ENCODE measurements at places on chromosomes 2 and 18. TPM values are rescaled to one million over a fixed set of nuclear protein-coding genes. Genes with fewer than 3 reads are reported as not detected.

The SLC38A11 gene
- not detected for total RNA-seq

The DES gene
- not detected for total RNA-seq

The ECEL1 gene
- total RNA-seq, result not detected

DNA sequence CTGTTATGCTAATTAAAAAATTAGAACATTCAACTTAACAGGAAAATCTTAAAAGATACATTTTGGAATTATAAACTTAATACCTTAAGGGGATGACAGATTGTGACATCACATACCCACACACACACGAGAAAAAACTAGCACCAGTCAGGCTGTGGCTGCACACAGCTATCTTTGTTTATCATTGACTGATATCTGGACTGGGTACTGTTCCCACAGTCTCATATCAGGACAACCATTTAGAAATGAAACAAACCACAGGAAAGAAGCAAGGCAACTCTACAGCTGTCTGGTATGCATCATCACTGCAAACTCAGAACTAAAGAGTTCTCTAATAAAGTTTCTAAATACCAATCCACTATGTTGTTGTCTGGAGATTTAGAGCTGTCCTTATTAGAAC lies 210.9 kb upstream of the SMAD7 start:
- no peak overlapping the region for H3K27ac ChIP-seq
- no peaks in the 10 kb centered on the region for H3K27me3 ChIP-seq
- H3K36me3 ChIP-seq, result no peaks in the 10 kb centered on the region
- DNase-seq, result no peak
- H3K4me1 ChIP-seq, result no peaks in the 10 kb centered on the region
- no peak overlapping the region for H3K4me3 ChIP-seq

- H3K36me3 ChIP-seq, result no peaks in the 10 kb centered on the region
- H3K27ac ChIP-seq, result no peak overlapping the region
- no peak for DNase-seq
- H3K4me3 ChIP-seq, result no peak overlapping the region
- H3K27me3 ChIP-seq, result no peaks in the 10 kb centered on the region
Observed at GRCh38 chr2:240300261-240300821, 135.1 kb upstream of the GPC1 start.

GRCh38 chr18:47627030-47627429 lies 303.4 kb downstream of the SMAD2 start:
- no peaks in the 10 kb centered on the region for H3K27me3 ChIP-seq
- no peak overlapping the region for H3K27ac ChIP-seq
- no peak for DNase-seq
- no peaks in the 10 kb centered on the region for H3K4me1 ChIP-seq
- no peak overlapping the region for H3K4me3 ChIP-seq
- H3K36me3 ChIP-seq, result no peaks in the 10 kb centered on the region

GRCh38 chr2:109695290-109695689 lies 81.1 kb downstream of the SOWAHC start:
- H3K4me1 ChIP-seq, result peaks cover 35% of the 10 kb centered on the region
- no peaks in the 10 kb centered on the region for H3K27me3 ChIP-seq
- no peak for DNase-seq
- no peaks in the 10 kb centered on the region for H3K36me3 ChIP-seq
- no peak overlapping the region for H3K4me3 ChIP-seq

GRCh38 chr2:22867973-22868372 lies 517.0 kb upstream of the KLHL29 start:
- H3K4me1 ChIP-seq, result no peaks in the 10 kb centered on the region
- H3K4me3 ChIP-seq, result no peak overlapping the region
- no peak for DNase-seq

GRCh38 chr2:134917360-134917865 lies 1.2 kb upstream of the CCNT2 start:
- DNase-seq, result no peak
- peaks cover 17% of the 10 kb centered on the region for H3K36me3 ChIP-seq
- H3K27ac ChIP-seq, result peak overlapping the region; percentile 67
- peaks cover 8% of the 10 kb centered on the region for H3K4me1 ChIP-seq

DNA sequence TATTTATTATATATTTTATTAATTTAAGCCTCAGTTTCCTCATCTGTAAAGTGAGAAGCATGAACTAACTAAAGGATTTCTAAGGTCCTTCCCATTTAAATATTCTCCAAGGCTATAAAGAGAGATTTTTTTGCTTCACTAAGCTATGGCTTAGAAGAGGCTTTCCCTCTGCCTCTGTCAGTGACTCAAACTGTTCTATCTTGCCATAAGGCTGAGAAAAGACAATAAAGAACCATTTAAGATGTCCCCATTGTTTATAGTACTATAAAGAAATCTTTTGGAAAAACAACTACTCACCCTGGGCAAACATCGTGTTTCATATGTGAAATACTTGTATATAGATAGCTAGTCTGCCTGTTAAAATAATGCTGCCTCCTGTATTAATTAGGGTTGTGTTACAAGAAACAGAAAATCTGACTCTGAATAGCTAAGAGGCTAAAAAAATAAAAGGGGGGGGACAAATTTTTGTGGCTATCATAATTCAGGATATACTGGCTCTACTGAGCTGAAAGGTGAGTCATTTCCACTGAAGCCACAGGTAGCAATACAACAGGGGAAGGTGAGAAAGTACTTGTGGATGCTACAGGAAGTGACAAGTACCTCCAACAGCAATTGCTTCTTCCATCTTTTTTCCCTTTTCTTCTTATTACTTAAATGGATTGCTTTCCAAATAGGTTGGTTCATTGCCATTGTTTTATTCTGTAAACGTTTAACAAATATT lies 25.4 kb downstream of the EPHA4 start:
- no peaks in the 10 kb centered on the region for H3K27me3 ChIP-seq
- DNase-seq, result no peak
- no peak overlapping the region for H3K27ac ChIP-seq
- H3K4me1 ChIP-seq, result no peaks in the 10 kb centered on the region
- H3K4me3 ChIP-seq, result no peak overlapping the region

- no peaks in the 10 kb centered on the region for H3K36me3 ChIP-seq
- DNase-seq, result no peak
- no peak overlapping the region for H3K4me3 ChIP-seq
- H3K27ac ChIP-seq, result no peak overlapping the region
- H3K27me3 ChIP-seq, result no peaks in the 10 kb centered on the region
Observed at GRCh38 chr2:212882626-212883025, 268.8 kb downstream of the IKZF2 start.

DNA sequence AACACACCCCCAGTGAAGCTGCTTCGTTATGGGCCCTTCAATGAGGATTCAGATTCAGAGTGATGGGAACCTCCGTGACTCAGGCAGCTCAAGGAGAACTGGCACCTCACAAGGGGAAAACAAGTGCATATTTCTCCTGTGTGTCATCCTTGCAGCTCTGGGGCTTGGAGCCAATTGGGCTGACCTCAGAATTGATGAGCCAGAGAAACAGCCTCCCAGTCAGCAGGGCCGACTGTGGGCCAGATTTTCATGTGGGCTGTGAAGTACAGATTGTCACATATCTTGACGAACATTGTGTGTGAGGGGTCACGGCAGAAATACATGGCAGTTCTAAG lies 189.6 kb upstream of the SP5 start:
- peaks cover 39% of the 10 kb centered on the region for H3K4me1 ChIP-seq
- H3K4me3 ChIP-seq, result no peak overlapping the region
- peak overlapping the region; percentile 84 for H3K27ac ChIP-seq
- H3K36me3 ChIP-seq, result no peaks in the 10 kb centered on the region

DNA sequence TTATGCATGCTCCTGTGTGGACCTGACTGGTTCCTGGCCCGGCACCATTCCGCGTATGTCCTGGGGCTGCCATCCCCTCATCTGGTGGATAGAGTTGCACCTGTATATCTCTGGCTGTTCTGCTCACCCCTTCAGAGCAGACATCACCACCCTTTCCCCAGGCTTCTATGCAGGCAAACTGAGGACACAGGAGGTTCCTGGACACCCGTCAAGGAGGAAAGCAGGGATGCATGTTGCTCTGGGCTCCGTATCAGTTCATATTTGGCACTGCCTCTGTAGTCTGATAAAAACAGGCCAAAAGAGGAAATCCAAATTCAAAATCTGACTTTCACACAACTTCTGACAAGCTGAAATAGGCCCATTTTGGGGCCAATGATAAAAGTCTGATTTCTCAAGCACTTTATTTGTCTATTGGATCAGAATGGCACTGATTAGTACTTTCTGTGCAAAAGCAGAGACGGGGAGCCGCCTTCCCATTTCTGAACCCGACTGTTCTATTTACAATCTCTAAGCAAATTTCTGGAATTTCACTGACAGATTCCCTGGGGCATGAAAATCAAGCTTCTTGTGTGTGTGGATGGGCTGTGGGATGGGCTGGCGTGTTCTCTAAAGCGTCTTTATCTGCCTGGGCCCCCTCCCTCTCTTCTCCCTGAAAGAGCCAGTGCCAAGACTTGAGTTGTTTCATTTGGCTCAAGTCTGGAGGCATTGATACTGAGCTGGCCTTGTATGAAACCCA lies 96.9 kb downstream of the SETBP1 start:
- DNase-seq, result no peak
- H3K4me1 ChIP-seq, result peaks cover 7% of the 10 kb centered on the region
- H3K36me3 ChIP-seq, result no peaks in the 10 kb centered on the region
- H3K4me3 ChIP-seq, result no peak overlapping the region
- no peak overlapping the region for H3K27ac ChIP-seq
- no peaks in the 10 kb centered on the region for H3K27me3 ChIP-seq

- no peaks in the 10 kb centered on the region for H3K27me3 ChIP-seq
- no peak overlapping the region for H3K4me3 ChIP-seq
- H3K36me3 ChIP-seq, result no peaks in the 10 kb centered on the region
Observed at GRCh38 chr18:59455728-59456276, 96.7 kb upstream of the LMAN1 start.

DNA sequence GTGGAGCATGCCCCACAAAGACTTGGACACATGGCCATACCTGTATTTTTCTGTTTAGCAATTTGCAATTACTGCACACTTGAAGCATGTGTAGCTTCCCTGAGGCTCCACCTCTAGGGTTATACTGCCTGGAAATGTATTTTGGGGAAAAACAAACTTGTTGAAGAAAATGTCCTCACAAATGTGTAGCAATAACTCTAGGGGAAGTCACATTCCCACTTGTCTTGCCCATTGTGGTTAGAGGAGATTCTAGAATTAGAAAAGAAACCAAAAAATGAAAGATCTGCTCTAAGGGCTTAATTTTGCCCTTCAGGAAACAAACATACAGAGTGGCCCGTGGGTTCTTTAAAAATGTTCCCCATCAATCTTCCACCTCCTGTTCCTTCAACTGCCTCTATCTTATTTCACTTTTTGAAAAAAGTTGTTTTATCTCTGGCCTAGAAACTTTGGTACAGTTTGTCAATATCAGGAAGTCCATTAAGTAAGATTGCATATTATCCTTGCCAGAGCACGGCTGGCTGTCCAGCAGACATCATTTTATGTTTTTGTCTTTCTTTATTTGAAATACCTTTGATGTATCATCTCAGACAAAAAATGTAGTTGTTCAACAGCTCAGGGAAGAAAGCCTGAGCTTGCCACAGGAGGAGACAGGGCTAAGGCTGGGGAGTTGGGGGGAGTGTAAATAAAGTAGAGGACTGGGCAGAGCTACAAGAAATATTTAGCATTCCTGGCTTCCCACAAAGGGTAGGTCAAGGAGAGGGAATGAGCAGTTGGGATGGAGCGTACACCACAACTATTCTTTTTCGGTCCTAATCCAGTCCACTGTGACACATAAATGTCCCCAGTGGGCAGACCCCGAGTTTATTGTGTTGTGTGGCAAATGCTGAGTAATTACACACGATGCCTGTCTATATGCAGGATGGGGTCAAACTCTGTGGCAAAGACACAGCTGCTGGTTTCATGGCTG lies 96.8 kb upstream of the CDC42EP3 start:
- H3K36me3 ChIP-seq, result no peaks in the 10 kb centered on the region
- H3K27me3 ChIP-seq, result no peaks in the 10 kb centered on the region
- peak; percentile 92 for DNase-seq
- H3K4me3 ChIP-seq, result no peak overlapping the region
- H3K4me1 ChIP-seq, result peaks cover 64% of the 10 kb centered on the region

DNA sequence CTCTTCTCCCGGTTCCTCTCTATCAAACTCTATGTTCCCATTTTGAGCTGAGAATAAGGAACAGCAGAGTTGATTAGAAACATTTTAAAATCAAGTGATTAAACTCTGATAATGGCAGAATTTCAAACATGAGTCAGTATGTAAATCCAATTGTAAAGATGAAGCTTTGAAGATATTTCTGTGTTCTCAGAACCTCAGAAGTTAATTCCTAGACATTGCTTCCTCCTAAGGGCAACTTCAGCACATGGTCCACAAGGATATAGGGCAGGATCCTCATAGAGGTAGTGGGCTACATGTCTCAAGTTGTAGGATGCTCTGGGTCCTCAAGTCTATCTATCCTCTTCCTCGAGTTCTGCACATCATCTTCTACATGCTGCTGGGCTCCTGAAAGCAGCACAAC lies 46.3 kb downstream of the QPCT start:
- H3K4me1 ChIP-seq, result peaks cover 24% of the 10 kb centered on the region
- H3K27me3 ChIP-seq, result no peaks in the 10 kb centered on the region
- H3K4me3 ChIP-seq, result no peak overlapping the region
- peak overlapping the region; percentile 19 for H3K27ac ChIP-seq

DNA sequence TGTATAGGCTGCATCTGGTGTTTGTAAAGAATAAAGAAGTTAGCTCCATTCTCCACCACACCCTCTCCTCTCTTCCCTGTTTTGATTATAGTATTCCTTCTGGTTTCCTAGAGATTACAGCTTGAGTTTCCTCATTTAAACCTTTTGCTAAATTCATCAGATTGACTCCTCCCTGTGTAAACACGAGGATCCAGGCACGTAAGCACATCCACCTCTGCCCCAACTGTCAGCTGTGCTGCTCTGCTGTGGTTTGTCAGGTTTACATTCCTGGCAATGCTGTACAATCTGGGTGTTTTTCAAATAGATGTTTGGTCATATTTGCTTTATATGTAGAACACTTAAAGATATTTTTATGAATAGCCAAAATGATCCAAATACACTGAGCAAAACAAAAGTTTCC lies 302.8 kb downstream of the PTGR3 start:
- H3K4me1 ChIP-seq, result no peaks in the 10 kb centered on the region
- no peak for DNase-seq
- H3K4me3 ChIP-seq, result no peak overlapping the region
- H3K27ac ChIP-seq, result no peak overlapping the region

DNA sequence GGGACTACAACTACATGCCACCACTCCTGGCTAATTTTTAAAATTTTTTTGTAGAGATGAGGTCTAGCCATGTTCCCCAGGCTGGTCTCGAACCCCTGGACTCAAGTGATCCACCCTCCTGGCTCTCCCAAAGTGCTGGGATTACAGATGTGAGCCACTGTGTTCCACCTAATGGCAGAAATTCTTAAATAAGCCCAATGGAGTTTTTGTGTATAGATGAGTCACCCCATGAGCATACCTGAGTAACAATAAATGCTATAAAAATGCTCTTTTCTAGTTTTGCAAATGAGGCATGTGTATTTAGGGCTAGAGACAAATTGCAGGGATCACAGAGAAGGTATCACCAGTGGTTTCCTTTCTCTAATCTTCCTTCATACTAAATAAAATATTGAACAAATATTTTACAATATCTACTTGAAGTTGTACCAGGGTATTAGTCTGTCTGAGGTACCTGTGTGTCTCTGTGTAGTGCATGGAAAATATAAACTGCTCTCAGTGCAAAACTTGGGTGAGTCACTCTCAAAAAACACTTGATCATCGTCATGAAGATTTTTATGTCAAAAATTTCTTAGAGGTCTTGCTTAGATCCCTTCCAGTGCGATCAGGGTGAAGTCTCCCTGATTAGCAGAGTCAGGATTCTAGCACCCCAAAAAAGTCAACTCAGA lies 337.1 kb upstream of the MMADHC start:
- H3K4me1 ChIP-seq, result peaks cover 14% of the 10 kb centered on the region
- no peak overlapping the region for H3K27ac ChIP-seq
- H3K27me3 ChIP-seq, result no peaks in the 10 kb centered on the region
- H3K36me3 ChIP-seq, result no peaks in the 10 kb centered on the region
- no peak overlapping the region for H3K4me3 ChIP-seq

GRCh38 chr2:129879614-129880180 lies 99.8 kb upstream of the RAB6C start:
- H3K4me3 ChIP-seq, result no peak overlapping the region
- no peak overlapping the region for H3K27ac ChIP-seq
- DNase-seq, result peak; percentile 25
- H3K4me1 ChIP-seq, result no peaks in the 10 kb centered on the region

Data from SJSA1 (cell line).